ENCODE measurements at places on chromosomes 6 and 20.
A peak's percentile ranks its signal among the peaks of the same experiment; 100 is the strongest.

GRCh38 chr6:37109714-37110499 lies 60.0 kb upstream of the PIM1 start:
- no peak for DNase-seq

- no peak for DNase-seq
Observed at GRCh38 chr6:138417493-138418117, 13.6 kb downstream of the HEBP2 start.

- DNase-seq = no peak
Observed at GRCh38 chr6:119243657-119244056, 105.9 kb downstream of the MAN1A1 start.

DNA sequence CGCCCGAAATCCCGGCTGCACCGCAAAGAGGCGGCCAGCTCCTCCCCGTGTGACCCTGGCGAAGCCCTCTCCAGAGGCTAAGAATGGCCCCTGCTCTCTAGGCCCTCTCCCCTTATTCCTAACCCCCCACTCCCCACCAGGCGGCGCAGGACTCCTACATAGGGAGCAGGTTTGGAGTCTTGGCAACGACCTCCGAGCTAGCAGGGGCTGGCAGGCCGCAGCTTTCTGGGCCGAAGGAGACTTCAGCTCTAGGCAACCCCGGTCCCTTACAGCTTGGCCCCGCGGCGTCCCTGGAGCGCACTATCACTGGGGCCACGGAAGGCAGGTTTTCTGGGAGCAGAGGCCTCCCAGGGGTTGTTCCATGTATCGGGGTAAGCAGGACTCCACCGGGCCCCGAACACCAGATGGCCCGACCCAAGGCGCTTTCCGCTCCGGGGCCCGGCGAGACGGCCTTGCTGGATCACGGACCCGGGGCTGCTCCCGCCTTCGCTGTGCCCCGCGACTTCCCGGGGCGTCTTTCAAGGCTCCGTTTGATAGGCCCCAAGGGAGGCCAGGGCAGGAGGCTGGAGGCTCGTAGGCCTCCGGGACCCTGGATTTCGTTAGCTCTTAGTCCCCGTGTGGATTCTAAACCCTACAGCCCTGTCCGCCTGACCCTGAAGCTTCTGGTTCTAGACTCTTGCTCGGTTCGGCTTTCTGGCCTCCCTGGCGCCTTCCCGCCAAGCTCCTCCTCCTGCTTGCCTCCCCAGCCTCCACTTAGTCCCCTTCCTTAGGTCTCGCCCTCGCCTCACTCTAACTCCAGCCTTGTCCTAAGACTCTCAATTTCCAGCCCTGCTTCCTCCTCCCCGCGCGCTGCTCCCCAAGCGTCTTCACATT lies 1.9 kb downstream of the SLC32A1 start:
- DNase-seq = peak; percentile 48

DNA sequence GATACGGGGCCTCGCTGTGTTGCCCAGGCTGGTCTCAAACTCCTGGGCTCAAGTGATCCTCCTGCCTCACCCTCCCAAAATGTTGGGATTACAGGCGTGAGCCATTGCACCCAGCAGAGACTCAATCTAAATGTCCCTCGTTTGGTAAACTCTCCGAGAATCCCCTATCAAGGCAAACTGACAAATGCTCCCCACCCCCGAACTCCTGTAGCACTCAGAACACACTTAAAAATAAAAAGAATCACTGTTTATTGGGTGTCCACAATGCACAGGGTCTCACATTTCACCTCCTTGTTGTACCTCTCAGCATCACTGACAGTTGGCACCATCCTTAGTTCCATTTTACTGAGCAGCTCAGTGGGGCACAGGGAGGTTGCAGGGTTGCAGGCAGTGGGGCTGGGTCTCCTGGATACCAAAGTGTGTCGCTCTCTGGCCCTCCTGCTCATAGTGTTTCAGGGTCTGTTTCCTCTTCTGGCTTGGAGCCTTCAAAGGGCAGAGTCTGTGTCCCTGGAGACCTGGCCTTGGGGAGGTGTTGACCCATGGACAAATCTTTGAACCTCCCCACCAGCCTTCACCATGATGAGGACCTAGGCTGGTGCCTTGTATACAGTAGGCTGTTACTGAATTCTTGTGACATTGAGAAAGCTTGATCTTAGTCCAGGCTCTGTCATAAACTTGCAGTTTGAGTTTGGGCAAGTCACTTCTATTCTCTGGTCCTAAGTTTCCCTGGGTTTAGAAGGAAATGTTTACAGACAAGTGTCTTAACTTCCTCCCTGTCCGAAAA lies 8.5 kb upstream of the SRC start:
- no peak for DNase-seq

- no peak for DNase-seq
Observed at GRCh38 chr6:56902641-56903464, 52.1 kb upstream of the BEND6 start.

- no peak for DNase-seq
Observed at GRCh38 chr6:119308991-119309657, 40.4 kb downstream of the MAN1A1 start.

GRCh38 chr20:46602429-46602828 lies 48.8 kb downstream of the SLC13A3 start:
- DNase-seq = no peak

DNA sequence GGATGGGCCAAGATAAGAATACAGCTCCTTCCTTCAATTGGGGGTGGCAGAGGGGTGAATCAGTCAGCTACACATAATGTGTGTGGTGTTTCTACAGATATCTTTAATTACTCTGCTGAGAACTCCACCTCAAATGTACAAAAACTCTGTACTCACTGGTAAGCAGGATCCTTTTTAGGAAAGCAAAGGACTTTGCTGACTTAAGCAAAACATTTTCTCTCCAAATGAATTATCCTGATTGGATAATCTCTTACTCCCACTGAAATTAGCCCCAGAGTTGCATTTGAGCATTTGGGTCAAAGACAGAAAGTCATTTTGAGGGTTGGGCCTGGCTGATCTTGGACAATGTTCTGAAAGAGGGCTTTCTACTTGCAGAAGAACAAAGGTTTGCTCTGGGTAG lies 13.4 kb downstream of the HLA-G start:
- DNase-seq = no peak

- DNase-seq = no peak
Observed at GRCh38 chr6:169623975-169624374, 77.9 kb downstream of the WDR27 start.

DNA sequence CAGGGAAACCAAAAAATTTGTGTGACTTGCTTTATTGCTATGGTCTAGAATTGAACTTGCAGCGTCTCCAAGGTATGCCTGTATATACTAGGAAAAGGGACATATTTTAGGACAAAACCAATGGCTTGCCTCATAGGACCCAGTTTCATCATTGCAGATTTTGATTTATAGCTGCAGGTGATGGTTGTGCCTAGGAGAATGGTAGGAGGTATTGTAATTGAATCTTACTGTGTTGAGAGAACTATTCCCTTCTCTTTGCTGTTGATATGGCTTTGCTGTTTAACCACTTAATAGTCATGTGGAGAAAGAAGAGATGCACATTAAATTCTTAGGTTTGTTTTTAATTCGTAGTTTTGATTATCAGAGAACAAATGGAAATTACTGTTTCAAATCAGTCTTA lies 16.4 kb downstream of the DSTN start:
- no peak for DNase-seq

GRCh38 chr6:43091020-43091419 lies 14.9 kb downstream of the PTK7 start:
- DNase-seq = no peak

DNA sequence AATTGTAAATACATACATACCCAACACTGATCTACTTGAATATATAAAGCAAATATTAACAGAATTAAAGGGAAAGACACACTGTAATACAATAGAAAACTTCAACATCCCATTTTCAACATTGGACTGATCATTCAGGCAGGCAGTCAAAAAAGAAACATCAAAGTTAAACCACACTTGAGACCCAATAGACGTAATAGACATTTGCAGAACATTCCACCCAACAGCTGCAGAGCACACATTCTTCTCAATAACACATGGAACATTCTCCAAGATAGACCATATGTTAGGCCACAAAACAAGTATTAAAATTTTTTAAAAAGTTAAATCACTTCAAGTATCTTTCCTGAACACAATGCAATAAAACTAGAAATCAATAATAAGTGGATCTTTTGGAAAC lies 698.2 kb downstream of the COL12A1 start:
- no peak for DNase-seq

DNA sequence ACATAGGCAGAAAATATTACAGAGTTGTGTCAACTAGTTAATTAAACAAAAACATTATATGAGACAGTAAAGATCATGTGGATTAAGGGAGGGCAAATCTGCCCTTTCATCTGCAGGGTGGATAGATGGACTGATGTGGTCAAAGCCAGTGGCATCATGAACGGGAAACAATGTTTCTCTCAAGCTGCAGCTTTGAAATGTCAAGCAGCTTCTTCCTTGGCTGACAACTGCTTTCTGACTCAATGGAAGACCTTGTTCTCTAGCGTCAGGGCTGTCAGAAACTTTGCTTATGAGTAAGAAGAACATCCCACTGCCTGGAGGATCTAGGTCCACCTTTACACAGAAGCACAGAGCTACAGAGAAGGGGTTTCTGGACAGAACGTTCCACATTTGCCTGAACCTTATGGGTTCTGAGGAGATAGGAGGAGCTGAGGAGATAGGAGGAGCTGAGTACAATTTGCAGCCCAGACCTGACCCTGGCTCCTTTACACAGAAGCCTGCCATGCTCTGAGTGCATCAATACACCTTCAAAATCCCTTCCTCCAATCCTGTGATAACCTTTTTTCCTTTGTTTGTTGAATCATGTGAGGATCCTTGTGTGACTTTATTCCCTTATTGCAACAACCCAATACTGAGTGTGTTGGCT lies 6.1 kb downstream of the CST5 start:
- DNase-seq = no peak

DNA sequence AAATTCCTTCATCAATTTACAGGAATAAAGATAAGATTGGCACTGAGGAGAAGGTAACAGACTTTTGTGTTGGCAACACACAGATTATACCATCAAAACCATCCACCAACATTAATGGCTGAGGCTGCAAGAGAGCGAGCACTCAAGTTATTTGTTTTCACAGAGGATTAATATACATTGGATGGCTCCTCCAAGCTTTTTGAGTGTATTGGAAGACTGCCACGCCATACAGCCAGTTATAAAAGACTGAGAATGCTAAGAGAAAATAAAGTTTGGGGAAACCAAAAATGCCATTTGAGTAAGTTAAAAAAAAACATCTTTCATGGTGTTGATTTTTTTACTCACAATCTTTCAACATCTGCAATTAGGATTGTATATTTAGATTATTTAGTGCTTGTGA lies 973.8 kb upstream of the SLC35B3 start:
- no peak for DNase-seq

DNA sequence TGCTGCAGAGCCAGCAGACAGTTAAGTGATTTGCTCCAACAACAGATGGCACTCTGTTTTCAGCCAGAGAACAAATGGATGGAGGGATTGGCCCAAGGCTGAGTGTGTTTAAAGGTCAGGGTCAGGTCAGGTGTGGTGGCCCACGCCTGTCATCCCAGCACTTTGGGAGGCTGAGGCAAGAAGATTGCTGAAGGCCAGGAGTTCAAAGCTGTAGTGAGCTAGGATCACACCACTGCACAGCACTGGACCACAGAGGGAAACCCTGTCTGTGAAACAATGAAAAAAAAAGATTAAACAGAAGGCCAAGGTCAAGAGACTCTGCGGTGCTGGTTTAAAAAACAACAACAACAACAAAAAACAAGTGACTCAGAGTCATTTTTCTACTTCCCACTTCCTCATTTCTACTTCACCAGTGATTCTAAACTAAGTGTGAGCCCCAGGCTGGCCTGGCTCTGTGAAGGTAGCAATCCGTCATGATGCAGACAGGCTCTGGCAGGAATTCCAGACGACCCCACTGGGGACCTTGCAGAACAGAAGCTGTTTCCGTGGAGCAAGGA lies 42.5 kb upstream of the ARMC2 start:
- no peak for DNase-seq

GRCh38 chr20:4068708-4069107 lies 53.4 kb upstream of the RNF24 start:
- no peak for DNase-seq

DNA sequence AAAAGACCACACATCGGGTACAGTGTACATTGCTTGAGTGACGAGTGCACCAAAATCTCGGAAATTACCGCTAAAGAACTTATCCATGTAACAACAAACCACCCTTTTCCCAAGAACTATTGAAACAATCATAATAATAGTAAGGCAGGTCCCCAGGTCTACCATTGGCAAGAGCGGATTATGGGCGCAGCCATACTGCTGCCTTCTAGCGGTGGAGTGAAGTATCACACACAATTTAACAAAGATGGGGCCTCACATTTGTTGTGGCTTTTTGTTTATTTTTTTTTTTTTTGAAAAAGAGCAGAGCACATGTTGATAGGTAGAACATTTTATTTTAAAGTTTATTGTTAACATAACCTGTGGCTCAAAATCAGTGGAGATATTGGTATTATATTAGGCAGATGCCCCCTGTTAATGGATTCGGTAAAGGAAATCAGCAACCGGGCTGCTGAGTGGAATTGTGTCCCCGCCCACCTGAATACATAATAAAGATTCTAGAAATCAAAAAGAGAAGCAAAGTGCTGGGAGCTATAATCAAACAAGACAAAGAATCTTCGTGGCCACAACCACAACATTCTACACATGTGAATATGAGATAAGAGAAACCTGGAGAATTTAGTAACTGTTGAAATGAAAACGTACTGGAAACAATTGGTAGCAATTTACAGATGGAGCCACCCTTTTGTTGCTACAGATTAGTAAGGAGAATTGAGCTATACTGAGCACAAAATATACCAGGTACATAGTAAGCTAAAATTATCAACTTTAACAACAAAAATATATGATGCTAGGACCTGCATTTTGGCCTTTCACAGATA lies 94.2 kb upstream of the EXOC2 start:
- DNase-seq = peak; percentile 32

GRCh38 chr20:63602321-63602720 lies 24.6 kb downstream of the GMEB2 start:
- no peak for DNase-seq

GRCh38 chr6:24125980-24126379 lies at the start of gene NRSN1:
TSS of gene NRSN1 (plus strand) at chr6:24126215. CDS start at chr6:24134328, 8,113 bp downstream.
- DNase-seq = no peak

DNA sequence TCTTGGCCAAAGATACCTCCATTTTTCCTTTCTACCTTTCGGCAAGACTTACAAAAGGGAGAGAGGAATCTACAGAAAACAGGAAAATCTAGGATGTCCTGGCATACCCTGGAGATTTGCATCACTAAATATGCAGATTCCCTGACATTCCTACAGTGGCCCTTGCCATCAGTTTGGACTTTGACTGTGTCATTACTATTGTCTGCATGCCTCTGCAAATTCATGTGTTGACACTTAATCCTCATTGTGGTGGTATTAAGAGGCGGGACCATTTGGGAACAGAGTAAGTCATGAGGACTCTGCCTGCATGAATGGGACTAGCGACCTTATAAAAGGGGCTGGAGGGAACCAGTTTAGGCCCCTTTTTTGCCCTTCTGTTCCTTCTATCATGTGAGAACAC lies 50.5 kb upstream of the DTNBP1 start:
- DNase-seq = no peak

GRCh38 chr6:40442591-40442990 lies 144.6 kb downstream of the LRFN2 start:
- DNase-seq = no peak

GRCh38 chr6:16759181-16759645 lies 2.0 kb downstream of the ATXN1 start:
- no peak for DNase-seq
